ENCODE measurements at places on chromosomes 2 and 18.

GRCh38 chr2:165544897-165545296 is 75.4 kb downstream of the CSRNP3 start:
- DNase-seq, result no peak

DNA sequence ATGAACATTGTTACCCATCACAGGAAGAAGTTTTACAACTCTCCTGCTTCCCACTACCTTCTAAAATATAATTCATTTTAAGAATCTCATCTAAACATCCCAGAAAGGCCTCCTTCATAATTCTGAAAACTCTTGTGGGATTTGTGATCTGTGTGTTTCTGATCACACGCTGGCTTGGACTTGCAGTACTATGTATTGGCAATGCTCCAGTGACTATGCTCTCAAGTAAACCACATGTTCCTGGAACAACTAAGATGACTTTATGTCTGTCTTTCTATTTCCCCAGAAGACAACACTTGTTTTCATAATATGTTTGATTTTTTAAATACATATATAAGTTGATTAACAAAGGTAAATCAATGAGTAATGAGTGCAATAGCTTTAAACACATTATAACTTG is 376.6 kb upstream of the NETO1 start:
- DNase-seq, result no peak

GRCh38 chr2:168495524-168495923 is 39.5 kb downstream of the CERS6 start:
- DNase-seq, result no peak

GRCh38 chr18:49371073-49371472 is 89.4 kb downstream of the DYM start:
- DNase-seq, result no peak

- no peak for DNase-seq
Observed at GRCh38 chr2:70050631-70051425, 36.4 kb upstream of the PCBP1 start.

DNA sequence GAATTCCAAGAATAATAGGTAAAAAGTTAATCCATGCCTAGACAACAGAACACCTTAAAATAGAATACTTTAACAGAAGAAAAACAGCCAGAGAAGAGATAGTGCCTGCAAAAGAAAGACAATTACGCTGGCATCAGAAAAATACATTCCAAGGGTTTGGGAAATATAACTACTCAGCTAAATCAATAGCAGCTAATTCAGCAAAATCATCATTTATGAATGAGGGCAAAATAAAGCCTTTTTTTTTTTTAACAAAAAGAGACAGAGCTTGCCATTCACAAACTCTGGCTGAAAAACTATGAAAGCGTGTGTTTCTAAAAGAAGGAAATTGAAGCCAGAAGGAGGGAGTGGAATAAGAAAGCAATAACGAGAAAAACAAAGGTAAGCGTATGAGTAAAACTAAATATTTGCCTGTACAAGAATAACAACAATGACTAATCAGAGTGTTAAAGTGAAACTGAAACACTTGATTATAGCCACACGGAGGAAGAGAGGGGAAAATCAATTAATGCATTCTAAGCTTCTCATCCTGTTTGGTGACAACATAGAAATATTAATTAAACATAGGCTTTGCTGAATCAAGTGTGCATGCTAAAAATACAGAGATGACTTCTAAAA is 90.2 kb downstream of the EHD3 start:
- DNase-seq, result no peak

DNA sequence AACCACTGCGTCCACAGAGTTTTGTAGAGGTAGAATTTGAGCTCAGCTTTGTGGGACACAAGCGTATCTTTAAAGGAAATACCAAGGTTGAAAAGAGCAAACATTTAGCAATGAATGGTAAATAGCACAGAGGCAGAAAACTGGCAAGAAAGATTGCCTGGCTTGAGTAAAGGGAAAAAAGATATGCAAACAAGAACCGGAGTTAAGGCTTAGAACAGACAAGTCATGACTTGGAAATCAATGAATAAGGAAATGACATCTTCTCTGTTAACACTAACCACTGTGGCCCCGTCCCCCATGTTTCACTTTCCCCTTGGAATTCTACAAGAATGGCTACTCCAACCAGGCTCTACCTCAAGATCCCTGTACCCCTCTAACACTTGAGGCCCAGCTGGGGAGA is 3.8 kb downstream of the STAM2 start:
- no peak for DNase-seq

GRCh38 chr2:184577743-184578142 is 20.6 kb upstream of the ZNF804A start:
- DNase-seq, result no peak

Data from fibroblast of skin of left quadriceps (primary cell).